NAMALWA (cell line): ENCODE measurements at places on chromosomes 1 and 21.

GRCh38 chr1:197439708-197440280 lies 171.7 kb downstream of the CRB1 start:
- DNase-seq, result no peak

DNA sequence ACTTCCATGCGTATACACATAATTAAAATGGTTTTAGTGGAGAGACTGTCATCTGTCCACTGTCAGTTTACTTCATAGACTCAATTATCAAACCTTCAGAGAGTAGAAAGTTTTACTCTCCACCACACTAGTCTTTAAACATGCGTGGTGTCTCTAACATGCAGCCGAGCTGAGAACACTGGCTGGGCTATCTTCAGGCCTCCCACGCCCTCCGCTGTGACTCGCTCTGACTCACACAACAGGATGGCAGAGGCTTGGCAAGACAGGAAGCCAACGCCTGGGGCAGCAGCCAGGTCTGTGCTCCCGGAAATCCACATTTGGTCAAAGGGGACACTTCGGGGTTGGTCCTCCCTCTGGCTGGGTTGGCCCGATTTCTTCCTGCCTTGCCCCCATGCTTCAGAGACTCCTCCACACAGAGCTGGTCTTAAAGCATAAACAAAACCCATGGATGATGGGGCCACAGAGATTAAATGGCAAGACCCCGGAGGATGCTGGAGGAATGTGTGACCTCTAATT lies 22.7 kb upstream of the IFNGR2 start:
- no peak for DNase-seq

DNA sequence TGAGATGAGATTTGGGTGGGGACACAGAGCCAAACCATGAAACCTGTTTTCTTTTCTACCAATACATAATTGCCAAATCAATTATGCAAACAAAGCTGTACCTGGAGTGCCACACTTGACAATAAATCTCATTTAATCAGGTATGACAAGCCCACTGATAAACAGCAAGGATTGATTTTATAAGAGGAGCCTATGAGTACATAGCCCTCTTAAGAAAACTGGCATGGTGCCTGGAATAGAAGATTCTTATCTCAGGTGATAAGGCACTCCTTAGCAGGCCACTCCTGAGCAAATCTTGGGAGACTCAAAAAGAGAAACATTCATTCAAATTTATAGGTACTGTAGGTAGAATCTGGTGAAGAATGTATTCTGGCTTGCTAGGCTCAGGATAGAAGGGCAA lies 28.6 kb upstream of the PDE4B start:
- DNase-seq, result no peak

- DNase-seq, result no peak
These were observed 41.5 kb downstream of the ZYG11B start for GRCh38 chr1:52767596-52768280.

DNA sequence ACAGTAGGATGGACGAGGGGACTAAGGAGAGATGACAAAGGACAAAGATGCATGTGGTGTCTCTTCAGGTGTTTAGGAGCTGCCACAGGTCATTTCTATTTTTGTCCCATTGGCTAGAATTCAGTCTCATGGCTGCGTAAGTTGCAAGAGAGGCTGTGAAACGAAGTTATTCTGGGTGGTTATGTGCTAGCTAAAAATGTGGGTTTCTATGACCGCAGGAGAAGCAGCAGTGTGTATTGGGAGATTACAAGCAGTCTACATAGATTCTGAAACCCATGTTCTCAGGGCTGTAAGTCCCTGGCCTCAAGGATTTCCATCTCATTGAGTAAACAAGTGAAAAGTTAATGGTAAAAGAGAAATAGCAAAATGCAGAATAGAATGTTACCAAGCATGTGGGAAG lies 110.7 kb downstream of the SPATA46 start:
- DNase-seq, result no peak

DNA sequence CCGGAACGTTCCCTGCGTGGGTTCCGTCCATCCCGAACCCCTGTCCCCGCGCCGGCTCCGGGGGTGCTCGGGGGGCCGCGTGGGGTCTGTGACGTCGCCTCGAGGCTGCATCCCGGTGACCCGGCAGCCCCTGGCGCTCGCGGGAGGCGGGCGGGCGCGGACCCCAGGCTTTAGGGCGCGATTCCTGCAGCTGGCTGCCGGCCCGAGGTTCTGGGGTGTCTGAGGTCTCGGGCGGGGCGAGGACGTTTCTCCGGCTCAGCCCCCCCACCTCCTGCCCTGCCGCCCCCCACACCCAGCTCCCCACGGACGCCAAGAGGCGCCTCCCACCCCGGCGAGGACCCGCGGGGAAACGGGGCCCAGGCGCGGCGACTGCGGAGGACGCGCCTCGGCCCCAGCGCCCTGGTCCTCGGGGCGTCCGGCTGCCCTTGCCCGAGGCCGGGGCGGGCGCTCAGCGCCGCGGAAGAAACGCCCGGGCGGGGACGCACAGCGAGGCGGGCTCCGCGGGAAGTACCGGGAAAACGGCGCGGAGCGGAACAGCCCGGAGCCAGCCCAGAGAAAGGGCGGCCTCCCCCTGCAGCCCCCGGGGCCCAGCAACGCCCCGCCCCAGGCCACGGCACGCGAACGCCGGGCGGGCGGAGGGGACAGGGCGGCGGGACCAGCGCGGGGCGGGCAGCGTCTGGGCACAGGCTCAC lies 1.3 kb upstream of the PCBP3 start:
- DNase-seq, result no peak

DNA sequence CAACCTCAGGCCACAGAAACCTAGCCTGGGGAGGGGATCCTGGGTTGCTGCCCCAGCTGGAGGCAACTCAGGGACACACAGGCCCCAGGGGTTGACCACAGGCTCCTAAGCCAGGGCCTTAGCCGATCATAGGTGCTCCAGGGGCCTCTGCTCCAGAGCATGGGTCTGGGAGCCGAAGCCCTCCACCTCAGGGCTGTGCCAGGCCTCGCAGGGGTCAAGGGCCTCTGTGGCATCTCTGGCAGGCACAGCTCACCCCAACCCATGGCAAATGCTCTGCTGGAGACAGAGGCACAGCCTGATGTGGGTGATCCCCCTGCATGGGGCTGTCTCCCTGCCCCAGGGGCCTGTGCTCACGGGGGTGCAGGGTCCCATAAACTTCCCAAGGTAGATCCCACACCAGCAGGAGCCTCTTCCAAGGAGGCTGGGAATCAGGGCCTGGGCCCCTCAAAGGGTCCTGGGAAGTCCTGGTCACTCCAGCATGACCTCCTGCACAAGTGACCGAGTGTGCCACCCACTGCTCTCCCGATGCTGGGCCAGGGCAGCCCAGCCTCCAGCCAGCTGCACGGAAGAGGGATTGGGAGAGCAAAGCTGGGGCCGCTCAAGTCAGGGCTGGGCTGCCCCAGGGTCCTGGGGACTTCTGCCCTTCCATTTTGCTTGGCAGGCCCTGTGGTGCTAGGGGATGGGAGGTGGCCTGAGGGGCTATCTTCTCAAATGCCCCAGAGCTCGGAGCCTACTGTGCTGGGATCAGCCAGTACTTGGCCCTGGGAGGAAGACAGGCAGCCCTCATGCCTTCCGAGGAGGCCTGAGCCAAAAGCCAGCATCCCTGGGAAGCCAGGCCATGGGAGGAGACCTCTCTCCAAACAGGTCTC lies 22.2 kb upstream of the PRSS38 start:
- no peak for DNase-seq

DNA sequence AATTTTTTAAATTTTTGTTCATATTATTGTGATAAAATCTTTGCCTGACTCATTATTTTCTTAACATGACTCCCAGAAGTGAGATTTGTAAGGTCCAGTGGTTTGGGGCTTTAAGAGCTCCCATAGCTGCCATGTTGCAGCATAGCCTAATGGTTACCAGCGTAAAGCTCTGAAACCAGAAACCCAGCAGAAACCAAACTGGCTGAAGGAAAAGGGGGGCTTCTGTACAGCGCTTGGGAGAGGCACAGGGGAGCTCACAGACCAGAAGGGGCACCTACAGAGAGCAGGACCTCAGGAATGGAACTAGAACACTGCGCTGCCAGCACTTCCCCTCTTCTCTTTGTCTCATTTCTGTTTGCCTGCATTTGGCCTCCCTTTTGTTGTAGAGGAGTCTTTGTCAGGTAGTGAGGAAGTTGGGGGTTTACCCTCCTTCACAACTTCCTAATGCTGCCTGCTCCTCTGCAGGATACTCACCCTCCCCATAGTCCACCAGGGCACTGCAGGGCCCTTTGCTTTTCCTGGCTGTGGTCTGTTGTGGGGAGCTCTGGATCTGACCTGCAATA lies 2.6 kb upstream of the PYCR2 start:
- DNase-seq, result no peak

DNA sequence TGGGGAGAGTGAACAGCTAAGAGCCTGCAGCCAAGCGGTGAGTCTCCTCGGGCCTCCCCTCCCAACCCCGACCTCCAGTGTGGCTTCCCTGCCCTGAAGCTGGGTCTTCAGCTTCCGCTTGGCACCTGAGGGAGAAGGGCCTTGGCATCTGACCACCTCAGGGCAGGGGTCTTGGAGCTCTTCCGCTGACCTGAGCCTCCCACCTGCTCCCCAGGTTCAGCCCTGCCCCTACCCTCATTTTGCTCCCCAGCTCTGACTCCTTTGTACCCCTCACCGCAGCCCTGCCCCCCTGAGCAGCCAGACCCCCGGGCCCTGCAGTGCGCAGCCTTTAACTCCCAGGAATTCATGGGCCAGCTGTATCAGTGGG lies 4.9 kb downstream of the ADAMTSL4 start:
- DNase-seq, result no peak

- peak; percentile 91 for DNase-seq
These were observed at the start of gene PHGDH for GRCh38 chr1:119711804-119712341. PHGDH (plus strand) TSS chr1:119711934; CDS start chr1:119712023, 89 bp downstream.

- DNase-seq, result no peak
These were observed 5.7 kb downstream of the ZBTB7B start for GRCh38 chr1:155008015-155008941.

DNA sequence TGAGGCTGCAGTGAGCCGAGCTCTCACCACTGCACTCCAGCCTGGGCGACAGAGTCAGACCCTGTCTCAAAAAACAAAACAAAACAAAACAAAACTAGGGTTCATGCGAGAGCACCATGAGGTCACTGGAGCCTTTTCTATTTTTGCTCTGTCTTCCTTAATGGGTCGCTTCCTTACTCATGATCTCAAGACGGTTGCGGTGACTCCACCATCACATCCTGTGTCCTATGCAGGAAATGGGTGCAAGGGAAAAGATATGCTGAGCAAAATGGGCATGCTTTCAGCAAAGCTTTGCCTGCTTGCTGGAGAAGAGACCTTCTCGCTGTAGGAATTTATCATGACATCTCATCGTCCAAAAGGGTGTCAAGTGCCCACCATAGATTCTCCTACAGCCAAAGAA lies 36.4 kb downstream of the WNT9A start:
- DNase-seq, result no peak

DNA sequence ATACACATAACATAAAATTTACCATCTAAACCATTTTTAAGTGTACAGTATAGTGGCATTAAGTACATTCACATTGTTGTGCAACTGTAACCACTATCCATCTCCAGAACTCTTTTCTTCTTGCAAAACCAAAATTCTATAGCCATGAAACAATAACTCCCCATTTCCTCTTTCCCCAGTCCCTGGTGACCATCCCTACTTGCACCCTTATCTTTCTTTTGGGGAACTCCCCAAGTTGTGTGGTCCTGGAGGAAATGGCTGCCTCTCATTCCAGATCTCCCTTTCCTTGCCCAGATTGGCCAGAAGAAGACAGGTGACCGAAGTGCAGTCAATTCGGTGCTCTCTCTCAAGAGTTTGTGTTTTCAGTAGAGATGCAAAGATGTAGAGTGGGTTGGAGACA lies 389.6 kb upstream of the C1orf87 start:
- no peak for DNase-seq

- no peak for DNase-seq
These were observed 6.6 kb downstream of the NID1 start for GRCh38 chr1:236058141-236058934.

DNA sequence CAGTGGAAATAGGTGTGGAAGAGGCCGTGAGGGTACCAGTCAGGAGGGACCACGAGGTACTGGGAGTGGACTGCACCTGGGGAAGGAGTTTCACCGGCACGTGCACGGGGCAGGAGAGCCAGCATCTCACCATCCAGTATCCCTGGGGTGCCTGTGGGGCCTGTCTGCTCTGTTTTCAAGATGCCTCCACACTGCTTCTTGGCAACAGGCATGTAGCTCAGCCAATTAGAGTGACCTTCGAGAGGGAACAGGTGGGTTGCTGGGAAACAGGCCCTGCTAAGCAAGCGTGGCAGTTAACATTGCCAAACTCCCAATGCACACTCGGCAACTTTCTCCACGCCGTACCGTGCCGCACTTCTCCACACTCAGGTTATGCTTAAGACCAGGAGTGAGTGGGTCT lies 17.7 kb downstream of the KCNC4 start:
- DNase-seq, result no peak

DNA sequence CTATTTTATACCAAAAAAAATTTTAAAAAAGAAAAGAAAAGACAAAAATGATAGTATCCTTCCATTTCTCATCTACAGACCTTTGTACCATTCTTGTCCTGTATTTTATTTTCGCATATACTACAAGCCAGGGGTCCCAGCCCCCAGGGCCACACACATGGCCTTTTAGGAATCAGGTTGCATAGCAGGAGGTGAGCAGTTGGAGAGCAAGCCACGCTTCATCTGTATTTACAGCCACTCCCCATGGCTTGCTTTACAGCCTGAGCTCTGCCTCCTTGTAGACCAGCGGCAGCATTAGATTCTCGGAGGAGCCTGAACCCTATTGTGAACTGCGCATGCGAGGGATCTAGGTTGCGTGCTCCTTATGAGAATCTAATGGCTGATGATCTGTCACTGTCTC lies 39.8 kb downstream of the RASSF5 start:
- no peak for DNase-seq
